ENCODE measurements at places on chromosomes 2 and 18.

GRCh38 chr2:109660046-109660860 is 46.1 kb downstream of the SOWAHC start:
- DNase-seq = no peak

DNA sequence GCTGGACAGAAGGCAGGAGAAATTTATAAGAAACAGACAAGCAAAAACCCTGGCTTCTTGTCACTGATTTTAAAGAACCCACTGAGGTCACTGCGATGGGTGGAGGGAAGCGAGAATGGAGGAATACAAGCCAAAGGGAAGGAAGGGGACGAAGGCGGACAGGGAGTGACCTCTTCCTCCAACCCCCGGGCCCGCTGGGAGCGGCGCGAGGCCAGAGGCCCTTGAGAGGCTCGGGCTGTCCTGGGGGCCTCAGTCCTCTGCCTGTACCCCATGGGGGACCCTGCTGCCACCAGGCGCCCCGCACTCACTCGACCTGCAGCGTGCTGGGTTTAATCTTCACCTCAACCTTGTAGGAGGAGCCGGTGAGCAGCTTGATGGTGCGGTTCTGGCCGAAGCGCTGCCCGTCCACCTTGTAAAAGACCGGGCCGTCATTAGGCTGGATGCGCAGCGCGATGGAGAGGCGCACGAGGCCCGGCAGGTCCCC is 793 bp downstream of the CNRIP1 start:
- DNase-seq = no peak

- DNase-seq = no peak
These were observed 8.6 kb downstream of the ACP1 start for GRCh38 chr2:273333-273732.

DNA sequence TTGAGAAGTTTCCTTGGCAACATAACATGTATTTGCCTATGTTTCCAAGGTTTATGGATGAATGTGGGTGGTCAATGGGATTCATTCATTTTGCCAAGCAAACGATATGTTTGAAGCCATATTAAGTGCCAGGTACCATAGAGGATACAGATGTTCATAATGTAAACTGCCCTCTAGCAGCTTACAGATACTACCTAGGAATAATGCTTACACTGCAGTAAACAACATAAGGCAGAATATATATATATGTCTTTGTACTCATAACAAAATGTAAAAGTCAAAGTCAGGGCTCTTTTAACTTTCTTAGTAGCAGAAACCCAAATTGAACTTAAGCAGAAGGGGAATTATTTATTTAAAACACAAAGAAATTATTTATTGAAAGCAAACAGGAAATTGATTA is 171.6 kb upstream of the TNP1 start:
- DNase-seq = no peak

DNA sequence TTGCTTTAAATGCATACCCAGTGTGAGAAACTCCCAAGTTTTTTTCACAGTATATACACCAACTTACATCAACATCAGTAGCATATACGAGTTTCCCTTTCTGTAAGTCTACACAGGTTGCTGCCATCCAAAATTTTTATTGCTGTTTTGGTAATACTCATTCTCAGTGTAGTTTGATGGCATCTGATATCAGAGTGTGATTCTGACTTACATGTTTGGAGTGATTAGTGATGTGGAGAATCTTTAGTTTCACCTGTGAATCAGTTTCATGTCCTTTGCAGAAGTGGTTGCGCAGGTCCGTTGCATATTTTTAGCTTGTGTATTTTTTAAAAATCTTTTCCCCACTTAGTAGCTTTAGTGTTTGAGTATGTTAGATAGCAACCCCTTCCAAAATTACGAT is 50.1 kb downstream of the CCDC74A start:
- no peak for DNase-seq

GRCh38 chr2:43707255-43708015 is 31.2 kb upstream of the C1GALT1C1L start:
- DNase-seq = peak; percentile 63

DNA sequence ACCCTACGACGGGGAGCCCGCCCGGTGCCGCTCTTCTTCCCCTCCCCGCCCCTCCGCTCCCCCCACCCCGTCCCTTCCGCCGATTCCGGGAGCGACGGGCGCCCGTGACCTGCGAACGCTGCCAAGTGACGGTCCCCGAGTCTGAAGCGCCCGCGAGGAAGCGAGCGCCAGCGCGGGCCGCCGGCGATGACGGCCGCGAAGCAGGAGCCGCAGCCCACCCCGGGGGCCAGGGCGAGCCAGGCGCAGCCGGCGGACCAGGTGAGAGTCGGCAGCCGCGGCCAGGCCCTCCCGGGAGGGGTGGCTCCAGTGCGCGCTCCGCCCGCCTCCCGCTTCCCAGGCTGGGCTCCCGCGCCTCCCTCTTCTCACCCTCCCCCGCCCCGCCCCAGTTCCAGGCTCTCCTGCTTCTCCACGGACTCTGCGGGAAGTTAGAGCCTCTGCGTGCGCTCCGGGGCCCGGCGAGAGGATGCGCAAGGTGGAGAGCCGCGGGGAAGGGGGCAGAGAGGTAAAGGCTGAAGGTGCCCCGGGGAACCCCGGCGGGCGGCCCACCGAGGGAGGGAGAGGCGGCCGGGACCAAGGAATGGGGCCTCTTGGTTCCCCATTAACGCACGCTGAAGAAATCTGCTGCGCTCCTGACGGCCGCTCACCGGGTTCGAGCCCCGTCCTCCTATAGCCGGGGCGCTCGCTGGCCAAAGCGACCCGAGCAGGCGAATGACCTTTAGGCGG is 719.5 kb downstream of the DPP10 start:
- DNase-seq = no peak

DNA sequence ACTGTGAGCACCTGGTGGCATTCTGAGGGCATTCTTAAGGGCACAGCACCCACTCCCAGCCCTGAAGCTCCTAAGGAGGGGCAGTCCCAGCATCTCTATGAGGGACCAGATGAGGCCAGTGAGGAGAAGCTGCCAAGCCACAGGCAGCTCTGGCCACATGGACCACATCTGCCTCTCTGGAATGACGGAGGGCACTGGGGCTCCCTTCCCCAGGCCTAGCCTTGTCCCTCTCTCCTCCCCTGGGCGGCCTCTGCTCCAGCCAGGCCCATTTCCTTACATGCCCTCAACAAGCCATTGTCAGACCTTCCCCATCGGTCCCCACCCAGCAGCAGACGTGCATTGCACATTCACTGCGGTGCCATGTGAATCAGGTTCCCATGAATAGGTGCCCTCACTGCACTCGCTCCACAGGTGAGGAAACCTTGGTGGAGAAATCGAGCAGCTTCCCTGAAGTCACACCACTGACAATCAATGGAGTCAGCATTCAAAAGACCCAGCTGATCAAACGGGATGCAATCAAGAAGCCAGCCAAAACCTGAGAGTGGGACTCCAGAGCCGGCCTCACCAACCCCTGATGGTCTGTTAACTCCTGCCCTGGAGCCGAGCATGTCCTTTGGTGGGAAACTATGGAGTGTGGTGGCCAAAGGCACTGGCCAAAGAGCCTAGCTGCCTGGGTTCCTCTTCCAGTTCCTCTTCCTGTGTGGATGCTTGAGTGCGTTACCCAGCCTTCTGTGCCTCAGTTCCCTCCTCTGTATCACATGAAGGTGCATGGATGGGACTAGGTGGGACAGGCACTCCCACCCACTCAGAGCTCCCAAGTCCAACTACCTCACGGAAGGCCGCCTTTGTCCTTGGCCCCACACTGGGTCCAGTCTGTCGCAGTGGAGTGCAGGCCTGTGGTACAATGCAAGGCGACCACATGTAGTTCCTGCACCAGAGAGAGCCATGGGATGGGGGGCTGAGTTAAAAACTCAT is 147.3 kb downstream of the ZFP36L2 start:
- DNase-seq = no peak

- DNase-seq = no peak
These were observed 91.7 kb downstream of the INHBB start for GRCh38 chr2:120437604-120438000.

DNA sequence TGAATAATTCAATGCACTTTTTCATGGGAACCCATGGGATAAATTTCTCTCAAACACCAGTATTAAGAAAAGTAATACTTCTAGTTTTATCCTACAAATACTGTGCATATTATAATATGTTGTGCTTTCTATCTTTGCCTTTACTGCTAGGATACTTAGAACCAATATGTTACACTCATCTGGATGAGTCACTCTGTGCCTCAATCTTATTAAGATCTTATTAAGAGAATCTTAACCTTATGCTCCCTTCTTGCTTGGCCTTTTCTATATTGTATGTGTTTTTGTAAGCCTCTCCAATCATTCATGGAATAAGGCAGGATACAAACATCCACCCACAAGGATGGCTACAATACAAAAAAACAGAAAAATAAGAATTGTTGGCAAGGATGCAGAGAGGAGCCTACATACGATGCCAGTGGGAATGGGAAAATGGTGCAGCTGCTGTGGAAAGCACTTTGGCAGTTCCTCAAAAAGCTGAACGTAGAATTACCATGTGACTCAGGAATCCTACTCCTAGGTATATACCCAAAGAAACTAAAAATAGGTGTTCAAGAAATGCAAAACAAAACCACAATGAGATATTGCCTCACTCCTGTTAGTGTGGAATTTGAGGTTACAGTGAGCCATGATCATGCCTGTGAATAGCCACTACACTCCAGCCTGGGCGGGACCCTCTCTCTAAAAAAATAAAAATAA is 10.7 kb upstream of the TWSG1 start:
- DNase-seq = peak; percentile 81

DNA sequence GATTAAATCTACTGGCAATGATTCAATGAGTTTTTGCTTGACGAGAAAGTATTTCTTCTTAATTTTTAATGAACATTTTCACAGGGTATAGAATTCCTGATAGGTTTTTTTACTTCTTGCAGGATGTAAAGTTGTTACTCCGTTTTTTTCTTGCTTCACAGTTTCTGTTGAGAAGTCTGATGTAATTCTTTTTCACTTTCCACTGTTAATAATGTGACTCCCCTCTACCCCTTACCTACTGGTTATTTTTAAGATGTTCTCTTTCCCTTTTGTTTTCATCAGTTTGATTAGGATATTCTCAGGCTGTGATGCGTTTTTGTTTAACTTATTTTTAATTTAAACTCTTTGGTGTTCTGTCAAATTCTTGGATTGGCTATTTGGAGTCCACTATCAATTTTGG is 933.9 kb upstream of the PIK3C3 start:
- no peak for DNase-seq

GRCh38 chr2:165369131-165369897 is 100.2 kb upstream of the CSRNP3 start:
- DNase-seq = peak; percentile 7

DNA sequence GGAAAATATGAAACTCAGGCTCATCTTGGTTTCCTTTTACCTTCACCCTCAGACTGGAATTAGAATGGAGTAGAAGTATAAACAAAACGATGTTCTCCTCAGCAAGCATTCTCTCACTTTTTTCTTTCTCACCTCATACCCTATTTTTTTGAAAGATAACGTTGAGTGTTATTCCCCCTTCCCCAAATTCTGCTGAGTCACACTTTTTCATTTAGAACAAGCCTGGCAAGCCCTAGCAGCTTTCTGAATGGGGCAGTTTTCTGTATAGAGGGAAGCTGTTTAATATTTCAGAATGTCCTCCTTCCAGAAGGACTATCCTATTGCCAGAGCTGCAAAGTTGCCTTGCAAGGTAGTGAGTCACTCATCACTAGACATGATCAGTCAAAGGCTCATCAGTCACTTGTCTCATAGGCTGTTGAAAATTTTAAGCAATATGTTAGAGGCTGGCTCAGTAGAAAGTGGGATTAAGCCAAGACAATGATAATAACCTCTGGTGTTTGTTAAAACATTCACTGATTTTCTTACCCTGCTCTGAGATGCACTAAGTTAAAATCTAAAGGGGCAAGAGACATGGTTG is 416.1 kb downstream of the RNF144A start:
- DNase-seq = no peak

- no peak for DNase-seq
These were observed 11.1 kb downstream of the NDUFV2 start for GRCh38 chr18:9113468-9114149.

DNA sequence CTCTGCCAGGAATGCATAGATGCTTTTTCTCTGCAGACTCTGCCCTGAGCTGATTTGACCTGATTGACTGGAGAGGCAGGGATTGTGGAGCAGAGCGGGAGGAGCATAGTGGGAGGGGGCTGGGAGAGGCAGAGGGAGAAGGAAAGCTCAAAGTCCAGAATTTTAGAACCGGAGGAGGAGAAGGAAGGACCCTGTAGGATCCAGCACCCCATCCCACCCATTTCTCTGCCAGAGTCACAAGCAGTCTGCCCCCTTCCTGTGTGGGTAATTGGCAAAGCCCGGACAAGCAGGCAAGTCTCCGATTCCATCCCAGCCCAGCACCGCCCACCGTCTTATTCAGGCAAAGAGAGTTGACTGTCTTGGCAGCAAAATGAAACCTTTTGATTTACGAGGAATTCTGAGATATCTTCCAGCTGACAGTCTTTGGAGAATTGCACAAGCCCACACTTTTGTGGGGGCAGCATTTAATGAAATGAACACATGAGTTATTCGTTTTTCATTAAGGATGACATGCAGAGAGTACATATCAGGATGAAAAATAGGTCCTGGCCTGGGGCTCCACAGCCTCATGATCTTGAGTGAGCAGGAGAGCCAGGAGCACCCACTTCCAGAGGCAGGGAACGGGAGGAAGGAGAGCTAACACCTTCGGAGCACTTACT is 103.1 kb downstream of the MCFD2 start:
- peak; percentile 100 for DNase-seq

GRCh38 chr2:179104736-179105135 is 54.8 kb upstream of the CCDC141 start:
- peak; percentile 13 for DNase-seq

- peak; percentile 48 for DNase-seq
These were observed 884 bp upstream of the RAPH1 start for GRCh38 chr2:203535784-203536585.

DNA sequence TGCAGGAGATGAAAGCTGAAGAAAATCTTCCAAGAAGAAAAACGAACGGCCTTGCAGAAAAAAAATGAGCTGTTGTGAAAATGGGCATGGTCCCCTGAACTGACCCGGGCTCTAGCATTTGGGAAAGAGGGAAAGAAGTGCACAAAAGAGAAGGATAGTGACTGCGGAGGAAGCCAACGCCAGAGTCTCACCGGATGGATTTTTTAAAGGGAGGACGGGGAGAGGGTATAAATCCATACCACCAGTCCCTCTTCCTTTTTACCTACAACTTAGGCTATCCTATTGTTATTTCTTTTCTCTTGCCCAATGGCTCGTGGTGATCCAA is 601 bp downstream of the WDR35 start:
- DNase-seq = no peak

GRCh38 chr2:127637725-127638252 is 8.2 kb upstream of the GPR17 start:
- peak; percentile 89 for DNase-seq

DNA sequence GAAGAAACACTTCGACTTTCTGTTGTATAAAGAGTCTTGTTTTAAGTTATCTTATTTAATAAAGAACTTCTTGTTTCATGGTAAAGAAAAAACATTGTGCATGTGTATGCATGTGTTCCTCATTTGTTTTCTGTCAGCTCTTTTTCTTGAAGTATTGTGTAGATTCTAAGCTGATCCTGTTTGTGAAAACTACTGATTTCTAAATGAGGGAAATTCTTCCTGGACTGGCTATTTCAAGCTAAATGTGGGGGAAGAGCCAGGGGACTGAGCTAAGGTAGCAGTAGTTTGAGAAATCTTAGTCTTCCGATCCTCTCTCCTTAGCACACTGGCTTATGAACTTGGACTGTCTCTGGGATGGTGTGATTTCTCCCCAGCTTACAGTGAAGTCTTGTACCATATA is 56.4 kb upstream of the RBMS1 start:
- no peak for DNase-seq

GRCh38 chr2:108884619-108885018 is 98.0 kb downstream of the CCDC138 start:
- no peak for DNase-seq

GRCh38 chr18:60067426-60068210 is 167.8 kb downstream of the PMAIP1 start:
- no peak for DNase-seq

- DNase-seq = no peak
These were observed 11.8 kb downstream of the CYRIA start for GRCh38 chr2:16653799-16654198.
